ENCODE measurements at places on chromosomes 4 and X. TPM values are rescaled to one million over a fixed set of nuclear protein-coding genes. Genes with fewer than 3 reads are reported as not detected.

- DNase-seq: no peak
Measured at GRCh38 chr4:91147067-91147466, 1019.9 kb downstream of the CCSER1 start.

DNA sequence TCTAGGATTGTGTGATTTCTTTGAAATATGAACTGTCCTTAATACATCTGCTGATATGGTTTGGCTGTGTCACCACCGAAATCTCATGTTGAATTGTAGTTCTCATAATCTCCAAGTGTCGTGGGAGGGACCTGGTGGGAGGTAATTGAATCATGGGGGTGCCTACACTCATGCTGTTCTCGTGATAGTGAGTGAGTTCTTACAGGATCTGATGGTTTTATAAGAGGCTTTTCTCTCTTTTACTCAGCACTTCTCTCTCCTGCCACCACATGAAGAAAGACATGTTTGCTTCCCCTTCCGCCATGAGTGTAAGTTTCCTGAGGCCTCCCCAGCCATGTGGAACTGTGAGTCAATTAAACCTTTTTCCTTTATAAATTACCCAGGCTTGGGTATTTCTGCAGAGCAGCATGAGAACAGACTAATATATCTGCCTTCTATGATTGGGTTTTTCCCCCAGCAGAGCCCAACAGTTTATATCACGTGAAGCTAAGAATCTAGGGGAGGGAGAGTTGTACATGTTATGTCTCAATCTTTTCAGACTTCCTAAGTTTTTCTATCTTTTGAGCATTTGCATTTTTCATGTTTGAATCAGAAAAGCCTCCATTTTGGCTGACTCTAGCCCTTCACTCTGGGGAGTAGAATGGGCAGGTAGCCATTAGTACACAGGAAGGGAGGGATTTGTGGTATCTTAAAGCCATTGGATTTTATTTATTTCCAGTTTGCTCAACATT is 58.9 kb downstream of the PLAC1 start:
- DNase-seq: no peak

The NPY5R gene
- not detected for total RNA-seq

The MAGEA8 gene
- not detected for total RNA-seq
